ENCODE measurements at places on chromosomes 1 and 21.

DNA sequence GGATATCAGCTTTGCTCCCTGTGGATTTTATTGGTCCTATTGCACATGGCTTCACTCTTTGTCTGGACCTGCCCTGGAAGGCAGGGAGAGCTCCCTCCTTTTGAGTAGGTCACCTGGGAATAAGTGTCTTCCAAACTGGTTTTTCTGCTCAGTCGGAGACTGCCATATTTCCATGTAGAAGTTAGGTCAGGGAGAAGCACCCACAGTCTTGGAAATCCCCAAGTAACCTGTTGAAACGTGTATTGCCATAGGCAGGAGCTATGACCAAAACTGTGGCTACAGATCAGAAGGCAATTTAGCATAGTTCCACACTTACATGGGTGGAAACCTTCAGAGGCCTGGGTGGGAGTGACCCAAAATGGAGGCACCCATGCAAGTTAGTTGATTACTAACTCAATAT, 3.5 kb upstream of the GNG12 start:
- no peak for DNase-seq

DNA sequence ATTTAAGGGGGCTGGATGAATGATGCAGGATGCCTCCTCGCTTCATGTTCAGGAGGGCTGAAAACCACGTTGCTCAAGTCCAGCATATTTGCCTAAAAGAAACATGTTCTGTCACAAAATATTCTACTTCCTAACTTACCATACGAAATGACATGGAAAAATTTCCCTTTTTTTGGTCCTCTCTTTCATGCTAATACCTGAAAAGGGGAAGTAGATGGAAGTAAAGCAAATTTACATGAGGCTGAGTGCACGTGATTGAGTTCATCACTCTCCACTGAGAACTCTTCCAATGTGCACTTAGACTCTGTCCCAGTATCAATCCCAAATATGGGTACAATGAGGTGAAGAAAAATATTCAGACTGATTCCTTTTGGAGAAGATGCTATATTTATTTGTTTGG, 23.0 kb downstream of the XCL2 start:
- DNase-seq = no peak

DNA sequence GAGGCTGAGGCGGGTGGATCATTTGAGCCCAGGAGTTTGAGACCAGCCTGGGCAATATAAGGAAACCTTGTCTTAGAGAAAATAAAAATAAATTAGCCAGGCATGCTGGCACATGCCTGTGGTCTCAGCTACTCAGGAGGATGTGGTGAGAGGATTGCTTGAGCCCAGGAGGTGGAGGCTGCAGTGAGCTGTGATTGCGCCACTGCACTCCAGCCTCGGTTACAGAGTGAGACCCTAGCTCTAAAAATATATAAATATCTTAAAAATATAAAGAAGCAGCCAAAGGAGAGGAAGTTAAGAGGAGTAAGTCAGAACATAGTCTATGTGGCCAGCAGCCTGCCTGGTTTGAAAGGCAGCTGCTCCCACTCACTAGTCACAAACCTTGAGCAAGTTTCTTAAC, 4.5 kb upstream of the IL10RB start:
- DNase-seq = no peak

GRCh38 chr1:113058941-113059706, 13.9 kb upstream of the LRIG2 start:
- no peak for DNase-seq

DNA sequence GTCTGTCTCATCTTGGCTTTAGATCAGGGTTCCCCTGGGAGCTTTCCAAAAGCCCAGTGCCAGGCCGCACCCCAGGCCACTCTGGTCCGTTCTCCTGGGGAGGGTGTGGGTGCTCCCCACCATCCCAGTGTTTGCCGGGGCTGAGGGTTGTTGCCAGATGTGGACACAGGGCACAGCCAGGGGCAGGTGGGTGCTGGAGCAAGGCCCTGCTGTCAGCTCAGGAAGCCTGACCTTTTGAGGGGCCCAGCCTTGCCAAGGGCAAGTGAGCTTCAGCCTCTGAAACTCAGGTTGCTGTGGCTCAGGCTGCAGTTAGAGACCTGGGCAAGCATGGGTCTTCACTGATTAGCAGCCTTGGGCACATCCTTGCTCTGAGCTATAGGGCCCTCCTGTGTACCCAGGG, 22.8 kb upstream of the ZBTB21 start:
- no peak for DNase-seq

DNA sequence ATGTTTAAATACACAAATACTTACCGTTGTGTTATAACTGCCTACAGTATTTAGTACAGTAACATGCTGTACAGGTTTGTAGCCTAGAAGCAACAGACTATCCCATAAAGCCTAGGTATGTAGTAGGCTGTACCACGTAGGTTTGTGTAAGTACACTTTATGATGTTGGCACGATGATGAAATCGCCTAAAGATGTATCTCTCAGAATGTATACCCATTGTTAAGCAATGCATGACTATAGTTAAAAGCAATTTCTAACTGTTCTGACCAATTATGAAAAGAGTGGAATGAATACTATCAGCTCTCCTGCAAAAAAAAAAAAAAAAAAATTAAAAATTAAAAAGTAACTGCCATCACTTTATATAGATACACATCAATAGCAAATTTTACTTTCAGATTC, 11.4 kb downstream of the HP1BP3 start:
- no peak for DNase-seq

DNA sequence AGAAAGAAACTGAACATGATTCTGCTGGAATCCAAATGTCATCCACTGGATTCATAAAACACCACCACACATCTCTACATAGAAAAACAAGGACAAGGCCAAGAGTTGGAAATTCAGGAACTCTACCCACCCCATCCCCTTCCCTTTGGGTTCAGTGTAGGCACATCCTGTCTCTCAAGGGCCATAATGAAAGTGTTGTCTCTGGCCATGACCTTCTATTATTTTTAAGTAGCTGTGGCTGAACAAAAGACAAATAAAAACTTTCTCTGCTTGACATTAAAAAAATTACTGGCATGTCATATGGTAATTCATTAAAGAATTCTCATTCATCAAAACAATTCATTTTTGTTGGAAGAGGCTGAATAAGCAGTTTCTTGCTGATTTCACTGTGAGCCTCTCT, 54.9 kb upstream of the ZBTB18 start:
- no peak for DNase-seq

DNA sequence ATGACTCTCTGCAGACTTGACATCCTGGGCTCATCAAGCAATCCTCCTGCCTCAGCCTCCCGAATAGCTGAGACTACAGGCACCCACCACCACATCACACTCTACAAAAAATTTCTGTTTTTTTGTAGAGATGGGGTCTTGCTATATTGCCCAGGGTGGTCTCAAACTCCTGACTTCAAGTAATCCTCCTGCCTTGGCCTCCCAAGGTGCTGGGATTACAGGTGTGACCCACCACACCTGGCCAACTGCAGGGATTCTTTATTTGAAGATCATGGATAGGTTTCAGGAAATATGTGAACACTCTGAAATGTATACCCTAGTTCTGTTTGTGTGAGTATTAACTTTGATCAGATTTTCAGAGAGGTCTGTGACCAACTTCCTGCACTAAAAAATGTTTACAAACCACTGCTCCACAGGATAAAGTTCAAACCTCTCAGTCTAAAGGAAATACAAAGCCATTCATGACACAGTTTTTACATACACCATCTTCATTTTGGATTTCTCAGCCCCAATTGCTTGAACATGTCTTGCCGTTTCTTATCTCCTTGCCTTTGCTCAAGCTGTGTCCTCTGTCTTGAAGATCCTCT, 252.3 kb upstream of the FGGY start:
- no peak for DNase-seq

DNA sequence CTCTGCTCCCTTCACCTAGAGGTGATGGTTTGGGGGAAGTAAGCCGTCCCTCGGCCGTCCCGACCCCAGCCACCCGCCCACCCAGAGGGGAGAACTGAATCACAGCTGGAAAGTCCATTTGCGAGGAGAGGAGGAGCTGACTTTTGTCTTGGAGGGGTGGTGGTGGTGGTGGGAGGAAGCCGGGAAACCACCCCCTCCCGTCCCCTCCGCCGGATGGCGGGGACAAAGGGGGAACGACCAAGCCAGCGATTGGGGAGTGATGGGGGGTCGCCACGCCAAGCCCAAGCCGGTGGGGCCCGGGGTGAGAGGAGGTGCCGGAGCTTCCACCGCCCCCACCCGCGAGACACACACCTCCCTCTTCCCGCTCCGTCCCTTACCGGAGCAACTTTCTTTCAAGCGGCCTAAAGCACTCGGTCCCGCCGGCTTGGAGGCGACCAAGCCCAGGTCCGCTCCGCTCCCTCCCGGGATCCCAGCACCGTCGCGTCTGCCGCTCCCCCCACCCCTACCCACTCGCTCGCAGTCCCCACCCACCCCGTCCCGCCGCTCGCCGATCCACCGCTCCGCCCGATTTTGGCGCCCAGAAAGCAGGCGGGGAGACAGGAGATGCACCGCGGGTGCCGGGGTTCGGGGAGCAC, 540 bp downstream of the ARHGEF2 start:
- DNase-seq = peak; percentile 16

- DNase-seq = no peak
Measured at GRCh38 chr1:155070158-155070621, 6.7 kb downstream of the EFNA4 start.

DNA sequence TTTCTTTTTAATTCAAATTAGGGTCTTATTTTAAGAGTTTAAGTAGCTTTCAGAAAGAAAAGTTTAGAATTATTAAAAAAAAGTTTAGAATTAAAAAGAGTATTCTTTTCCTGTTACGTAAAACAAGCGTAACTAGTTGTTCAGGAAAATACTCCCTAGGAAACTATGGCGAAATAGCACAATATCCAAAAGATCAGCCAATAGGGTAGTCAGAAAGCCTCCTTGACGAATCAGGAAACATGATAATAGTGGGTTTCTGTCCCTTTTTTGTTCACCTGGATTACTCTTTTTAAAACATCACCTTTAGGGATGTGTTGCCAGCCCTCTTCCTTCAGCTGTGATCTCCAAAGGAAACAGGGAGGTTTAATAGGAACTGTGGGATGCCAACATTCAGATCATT, 25.2 kb downstream of the S1PR1 start:
- DNase-seq = no peak

DNA sequence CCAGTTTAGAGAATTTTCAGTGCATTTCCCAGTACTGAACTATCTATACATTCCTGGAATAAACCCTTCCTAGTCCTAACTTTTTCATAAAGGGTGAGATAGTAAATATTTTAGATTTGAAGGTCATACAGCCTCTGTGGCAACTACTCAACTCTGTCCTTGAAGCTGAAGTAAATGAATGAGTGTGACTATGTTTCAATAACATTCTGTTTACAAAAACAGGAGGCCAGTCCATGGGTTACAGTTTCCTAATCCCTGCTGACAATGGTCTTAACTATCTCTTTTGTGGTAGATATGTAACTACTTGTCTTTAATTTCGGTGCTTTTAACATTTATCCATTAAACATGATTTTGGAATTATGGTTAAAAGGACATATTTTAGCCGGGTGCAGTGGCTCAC, 4.3 kb downstream of the ZNF684 start:
- DNase-seq = no peak

DNA sequence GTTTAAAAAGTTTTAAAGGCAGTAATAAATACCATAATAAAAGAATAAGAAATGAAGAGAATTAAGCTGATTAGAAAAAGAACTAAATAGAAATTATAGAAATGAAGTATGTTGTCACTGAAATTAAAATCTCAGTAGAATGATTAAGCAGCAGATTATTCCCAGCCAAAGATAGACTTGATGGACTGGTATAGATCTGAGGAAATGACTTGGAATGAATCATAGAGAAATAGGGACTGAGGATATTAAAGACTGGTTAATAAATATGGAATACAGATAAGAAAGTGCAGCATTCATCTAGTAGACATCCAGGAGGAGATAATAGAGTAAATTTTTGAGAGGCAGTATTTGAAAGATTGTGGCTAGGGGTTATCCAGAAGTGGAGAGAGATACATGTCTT, 28.7 kb downstream of the MARK1 start:
- DNase-seq = no peak

- peak; percentile 32 for DNase-seq
Measured at GRCh38 chr1:41268154-41268770, 26.2 kb upstream of the SCMH1 start.

GRCh38 chr21:36200081-36200561, 43.5 kb downstream of the DOP1B start:
- DNase-seq = no peak

- peak; percentile 60 for DNase-seq
Measured at GRCh38 chr1:6343506-6344405, 49.8 kb downstream of the ACOT7 start.

DNA sequence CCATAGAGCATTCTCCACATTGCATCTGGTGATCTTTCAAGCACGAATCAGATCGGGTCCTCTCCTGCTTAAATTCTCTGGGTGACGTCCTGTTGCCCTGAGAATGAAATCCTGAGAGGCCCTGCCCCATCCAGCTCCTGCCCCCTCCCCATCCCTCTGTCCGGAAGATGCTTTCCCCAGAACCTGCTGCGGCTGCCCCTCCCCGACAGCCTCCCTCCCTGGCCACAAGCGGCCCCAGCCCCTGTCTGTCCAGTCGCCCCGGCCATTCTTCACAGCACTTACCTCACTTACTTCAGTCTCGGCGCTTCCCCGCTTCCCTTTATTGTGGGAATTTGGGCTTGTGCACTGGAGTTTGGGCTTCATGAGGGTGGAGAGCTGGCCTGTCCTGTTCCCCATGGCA, 40.3 kb downstream of the TAS1R2 start:
- DNase-seq = no peak

DNA sequence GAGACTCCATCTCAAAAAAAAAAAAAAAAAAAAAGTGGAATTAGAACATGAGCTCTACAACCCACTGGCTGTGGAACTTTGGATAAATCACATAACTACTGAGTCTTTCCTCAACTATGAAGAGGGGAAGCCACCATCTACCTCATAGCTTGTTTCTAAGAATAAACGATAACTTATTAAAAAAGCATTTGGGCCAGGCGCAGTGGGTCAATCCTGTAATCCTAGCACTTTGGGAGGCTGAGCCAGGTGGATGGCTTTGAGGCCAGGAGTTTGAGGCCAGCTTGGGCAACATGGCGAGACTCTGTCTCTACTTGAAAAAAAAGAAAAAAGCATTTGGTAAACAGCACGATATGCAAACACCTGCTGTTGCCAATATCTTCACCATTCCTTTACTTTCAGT, 31.8 kb upstream of the MEF2D start:
- no peak for DNase-seq

DNA sequence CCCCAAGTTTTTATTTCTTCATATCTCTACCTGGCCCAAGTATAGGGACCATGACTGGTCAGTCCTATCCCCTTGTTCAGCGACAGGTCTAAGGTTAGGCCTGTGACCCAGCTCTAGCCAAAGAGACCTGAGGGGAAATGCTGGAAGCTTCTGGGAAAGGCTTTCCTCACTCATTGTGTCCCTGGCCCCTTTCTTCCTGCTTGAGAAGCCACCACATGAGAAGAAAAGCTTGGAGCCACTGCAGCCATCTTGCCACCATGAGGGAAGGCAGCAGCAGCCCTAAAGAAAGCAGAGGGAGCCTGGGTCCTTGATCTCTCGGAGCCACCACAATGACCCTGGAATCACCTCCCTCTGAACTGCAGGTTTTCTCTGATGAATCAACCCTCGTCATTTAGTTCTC, 43.4 kb downstream of the ATF3 start:
- no peak for DNase-seq

- DNase-seq = no peak
Measured at GRCh38 chr1:196029410-196029809, 578.8 kb downstream of the KCNT2 start.

- no peak for DNase-seq
Measured at GRCh38 chr1:39321979-39322378, 117.5 kb downstream of the MACF1 start.
